ENCODE measurements at places on chromosomes 1 and 21.
A peak's percentile ranks its signal among the peaks of the same experiment; 100 is the strongest.

DNA sequence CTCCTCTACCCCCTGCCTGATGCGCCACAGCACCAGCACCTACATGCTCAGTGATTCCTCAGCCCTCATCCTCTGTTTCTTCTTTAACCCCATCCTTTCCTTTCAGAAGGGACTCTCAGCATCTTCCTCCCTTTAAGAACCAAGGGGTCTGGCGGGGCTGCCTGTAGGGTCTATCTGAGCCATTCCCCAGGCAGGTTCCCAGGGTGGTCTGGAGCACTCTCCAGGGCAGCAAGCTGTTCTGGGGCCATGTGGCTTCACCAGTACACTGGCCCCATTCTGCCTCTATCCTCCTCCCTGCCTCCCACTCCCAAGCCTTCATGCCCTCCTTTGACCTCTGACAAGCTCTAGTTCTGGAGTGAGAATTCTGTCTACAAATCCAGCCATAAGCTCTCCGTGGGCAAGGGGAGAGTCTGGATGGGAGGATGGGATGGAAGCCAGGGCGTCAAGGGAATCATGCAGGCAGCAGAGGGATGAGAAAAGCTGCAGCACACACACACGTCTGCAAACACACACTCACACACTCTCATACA, 10.4 kb downstream of the BATF3 start:
- no peak for DNase-seq

DNA sequence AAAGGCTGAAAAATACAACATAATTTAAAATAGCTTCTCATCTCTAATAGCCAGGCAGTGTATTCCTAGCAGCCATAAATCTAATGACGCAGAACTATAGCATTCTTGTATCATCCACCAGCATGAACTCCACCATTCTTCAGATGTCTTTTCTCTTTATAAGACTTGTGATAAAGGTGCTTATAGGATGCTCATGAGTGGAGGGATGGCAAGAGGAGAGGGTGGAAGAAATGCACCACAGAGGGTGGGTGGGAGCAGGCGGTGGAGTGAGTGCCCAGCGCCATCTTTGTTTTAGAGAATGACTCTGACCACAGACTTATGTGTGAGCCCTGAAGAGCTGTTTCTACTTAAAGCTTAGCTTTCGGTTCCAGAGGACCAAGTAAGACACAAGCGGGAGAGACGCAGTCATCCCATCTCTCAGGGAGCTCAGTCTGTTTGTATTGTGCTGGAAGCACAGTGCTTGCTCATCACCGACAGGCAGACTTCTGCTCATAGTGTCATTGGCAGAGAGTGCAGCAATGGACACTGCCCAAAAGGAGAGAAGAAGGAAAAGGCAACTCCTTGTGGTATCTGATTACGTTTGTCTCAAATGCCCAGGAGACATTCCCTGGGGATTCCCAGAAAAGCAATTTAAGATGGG, 65.6 kb downstream of the KCNJ15 start:
- no peak for DNase-seq

DNA sequence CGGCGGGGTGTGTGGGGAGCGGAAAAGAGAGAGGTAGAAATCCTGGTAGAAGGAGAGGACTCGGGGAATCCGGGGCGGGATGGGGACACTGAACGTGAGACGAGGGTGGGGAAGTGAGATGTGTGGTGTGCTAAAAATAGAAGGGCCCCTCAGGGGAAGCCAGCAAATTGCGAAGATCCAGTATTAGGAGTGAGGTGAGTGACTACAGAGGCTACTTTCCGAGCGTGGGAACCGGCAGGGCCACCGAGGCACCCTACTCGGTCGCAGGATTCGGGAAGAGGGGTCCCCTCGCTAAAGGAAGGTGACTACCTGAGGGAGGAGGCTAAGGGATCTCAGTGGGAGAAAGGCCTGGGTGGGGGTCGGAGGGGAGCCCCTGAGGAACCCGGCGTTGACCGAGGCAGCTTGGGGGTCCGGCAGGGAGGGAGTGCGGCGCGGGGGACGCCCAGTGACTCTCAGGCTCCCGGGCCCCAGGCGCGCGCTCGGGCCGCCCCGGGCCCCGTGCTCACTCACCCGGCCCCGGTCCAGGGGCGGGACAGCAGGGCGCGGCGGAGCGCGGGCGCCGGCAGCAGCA, 318 bp downstream of the ALDH4A1 start:
- DNase-seq: no peak

- DNase-seq: no peak
These were observed 42.1 kb downstream of the TMCO4 start for GRCh38 chr1:19757641-19758040.

DNA sequence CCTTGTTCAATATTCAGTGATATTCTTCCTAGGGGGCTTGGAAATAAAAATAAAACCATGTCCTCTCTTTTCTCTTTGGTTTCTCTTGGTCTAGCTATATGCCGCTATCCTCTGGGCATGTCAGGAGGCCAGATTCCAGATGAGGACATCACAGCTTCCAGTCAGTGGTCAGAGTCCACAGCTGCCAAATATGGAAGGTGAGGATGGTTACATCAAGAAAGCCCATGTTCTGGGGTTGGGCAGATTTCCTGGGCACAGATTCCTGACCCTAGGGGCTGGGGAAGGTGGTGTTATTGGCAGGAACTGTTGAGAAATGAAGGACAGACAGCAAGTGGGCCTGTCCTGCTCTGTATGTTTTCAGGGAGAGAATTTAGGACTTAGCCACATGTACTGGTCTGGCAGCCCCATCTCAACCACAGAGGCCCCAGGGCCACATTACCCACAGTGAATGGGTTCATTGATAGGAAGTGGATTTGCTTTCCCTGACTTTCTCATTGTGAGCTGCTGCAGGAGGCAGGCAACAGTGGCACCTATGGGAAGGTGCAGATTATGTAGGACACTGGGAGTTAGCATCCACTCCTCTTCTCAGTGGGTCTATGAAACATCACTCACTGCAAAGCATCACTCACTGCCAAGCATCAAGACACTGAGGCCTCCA, 37.4 kb upstream of the HSD17B7 start:
- DNase-seq: no peak

- DNase-seq: peak; percentile 81
These were observed 54.9 kb upstream of the DNAJC6 start for GRCh38 chr1:65254320-65255034.

GRCh38 chr1:8015809-8016165, 10.3 kb downstream of the ERRFI1 start:
- no peak for DNase-seq

DNA sequence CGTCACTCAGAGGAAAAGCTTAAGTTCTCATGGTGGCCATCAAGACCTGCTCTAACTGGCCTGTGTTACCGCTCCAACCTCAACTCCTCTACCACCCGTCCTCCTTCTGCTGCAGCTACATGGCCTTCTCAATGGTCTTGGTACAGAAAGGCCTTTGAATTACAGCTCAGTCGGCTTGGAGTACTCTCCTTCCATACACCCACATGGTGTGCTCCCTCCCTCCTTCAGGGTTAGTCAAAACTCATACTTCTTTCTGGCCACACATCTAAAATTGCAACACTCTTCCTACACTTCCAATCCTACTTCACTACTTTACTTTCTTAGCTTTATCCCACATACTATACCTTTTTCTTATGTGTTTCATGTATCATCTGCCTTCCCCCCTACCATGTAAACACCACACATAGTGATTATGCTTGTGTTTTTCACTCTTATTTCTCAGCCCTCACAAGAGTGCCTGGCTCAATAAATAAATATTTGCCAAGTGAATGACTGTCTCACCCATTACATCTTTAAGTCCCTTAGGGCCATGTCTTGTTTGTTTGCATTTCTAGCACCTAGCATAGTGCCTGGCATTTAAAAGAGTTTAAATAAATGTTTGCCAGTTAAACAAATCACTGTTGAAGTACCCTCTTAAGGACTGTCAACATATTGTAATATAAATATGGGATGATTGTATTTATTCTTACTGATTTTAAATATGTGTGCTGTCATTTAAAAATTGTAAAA, 37.6 kb upstream of the HMCN1 start:
- no peak for DNase-seq

DNA sequence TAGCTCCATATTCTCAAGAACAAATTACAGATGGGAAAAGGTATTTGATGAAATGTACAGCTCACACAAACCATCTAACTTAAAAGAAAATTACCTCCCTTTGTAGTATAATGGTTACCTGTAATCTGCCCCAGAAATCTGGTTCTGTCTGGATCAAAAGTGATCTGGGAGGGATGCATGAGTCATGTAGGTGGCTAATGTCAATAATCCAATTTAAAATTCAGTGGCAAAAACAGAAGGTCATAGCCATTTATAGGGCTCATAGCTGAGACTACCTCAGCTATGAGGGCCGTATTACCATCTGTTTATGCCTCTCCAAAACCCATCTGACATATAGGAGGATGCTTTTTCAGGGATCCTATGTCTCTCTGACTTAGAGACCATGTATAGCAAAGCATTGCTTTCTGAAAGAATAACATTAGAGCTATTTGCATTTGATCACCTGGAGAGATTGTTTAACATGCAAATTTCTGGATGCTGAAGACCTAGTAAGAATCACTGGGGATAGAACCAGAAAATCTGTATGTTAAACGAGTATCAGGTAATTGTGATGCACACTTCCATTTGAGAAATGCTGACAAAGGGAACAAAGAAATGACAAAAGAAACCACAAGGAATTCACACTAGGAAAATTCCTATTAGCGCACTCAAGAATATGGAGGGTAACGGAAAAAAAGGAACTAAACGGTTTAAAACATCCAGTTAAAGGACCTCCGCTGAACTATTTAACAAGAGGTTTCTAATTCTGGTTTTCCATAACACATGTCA, 17.6 kb downstream of the PAXBP1 start:
- DNase-seq: no peak

DNA sequence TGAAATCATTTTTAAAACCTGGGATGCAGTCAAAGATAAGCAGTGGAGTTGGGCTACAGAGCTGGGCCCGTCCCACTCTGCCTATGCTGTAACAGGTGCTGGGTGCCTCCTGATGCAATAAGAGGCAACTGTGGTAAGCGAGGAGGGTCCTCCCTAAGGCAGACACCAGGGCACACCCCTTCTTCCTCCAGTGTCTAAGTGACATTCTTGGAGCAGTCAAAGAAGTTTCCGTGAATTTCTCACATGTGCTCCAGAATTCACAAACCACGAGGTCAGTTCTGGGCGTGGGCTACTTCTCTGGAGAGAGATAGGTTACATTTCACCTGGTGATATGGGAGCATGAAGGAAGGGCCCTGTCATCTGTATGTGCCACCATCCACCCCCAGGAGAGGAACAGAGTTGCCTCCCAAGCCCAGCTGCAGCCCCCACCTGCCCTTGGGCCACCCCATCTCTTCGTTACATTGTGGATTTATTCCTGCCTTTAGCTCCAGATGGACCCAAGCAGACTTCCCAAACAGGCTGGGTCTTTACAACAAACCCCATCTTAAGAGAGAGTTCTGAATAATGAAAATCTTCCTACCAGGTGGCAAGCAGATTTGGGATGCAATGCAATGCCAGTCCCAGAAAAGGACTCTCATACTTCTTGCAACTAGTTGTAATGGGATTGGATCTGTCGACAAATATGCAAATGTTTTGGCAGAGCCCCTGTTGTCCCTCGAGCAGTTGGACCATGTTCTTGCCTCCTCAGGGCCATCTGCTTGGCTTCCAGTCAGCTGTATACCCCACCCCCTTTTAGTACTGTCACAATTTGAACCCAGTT, 82.5 kb upstream of the CNTN2 start:
- no peak for DNase-seq

DNA sequence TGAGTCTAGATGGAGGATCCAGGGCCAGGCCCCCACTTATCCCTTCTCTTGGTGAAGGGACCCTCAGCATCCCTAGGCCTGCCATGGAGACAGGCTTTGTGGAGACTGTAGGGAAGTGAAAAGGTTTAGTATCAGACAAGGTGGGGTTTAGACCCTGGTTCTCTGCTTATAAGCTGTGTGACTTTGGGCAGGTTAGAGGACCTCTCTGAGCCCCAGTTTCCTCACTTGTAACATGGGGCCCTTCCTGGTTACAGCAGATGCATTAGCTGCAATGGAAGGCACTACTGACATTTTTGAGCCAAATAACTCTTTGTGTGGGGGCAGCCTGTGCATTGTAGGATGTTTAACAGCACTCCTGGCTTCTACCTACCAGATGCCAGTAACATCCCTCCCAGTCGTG, 22.7 kb downstream of the PADI2 start:
- DNase-seq: no peak

DNA sequence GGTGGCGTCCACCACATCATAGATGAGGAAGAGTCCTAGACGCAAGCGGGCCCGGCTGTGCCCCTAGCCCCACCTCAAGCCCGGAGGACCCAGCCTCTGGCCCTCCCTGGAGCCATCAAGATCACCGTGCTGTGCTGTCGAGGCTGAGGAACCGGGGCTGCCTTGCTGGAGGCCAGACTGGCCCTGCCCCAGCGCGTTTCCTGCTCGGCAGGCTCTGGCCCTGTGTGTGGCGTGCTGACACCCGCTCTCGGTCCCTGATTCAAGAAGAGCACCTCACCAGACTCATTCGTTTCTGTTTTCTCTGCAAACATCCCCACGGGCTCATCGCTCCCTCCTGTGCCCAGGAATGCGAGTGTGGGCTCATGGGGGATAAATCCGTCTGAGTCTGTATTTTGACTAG, 51.1 kb downstream of the GLIS1 start:
- DNase-seq: no peak

- DNase-seq: no peak
These were observed 163.0 kb upstream of the IGSF21 start for GRCh38 chr1:17944646-17945045.

GRCh38 chr1:21366288-21366687, 73.6 kb upstream of the NBPF3 start:
- no peak for DNase-seq

DNA sequence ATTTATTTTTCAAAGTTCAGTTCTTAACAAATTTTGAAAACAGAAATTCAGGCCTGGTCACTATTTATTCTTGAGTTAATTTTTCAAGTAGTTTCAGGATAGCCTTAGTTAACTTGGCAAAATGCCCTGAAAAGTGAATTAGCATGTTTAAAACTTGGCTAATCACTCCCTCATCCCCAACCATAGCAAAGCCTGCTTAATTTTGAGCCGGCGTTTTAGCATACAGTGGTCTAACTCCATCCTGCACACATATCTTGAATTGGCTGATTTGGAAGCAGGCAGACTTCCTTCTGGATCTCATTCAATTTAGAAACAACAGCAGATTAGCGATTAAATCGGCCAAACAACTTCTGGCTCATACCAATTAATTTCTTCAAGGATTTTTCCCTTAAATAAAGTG, 439.2 kb downstream of the PTBP2 start:
- DNase-seq: no peak

GRCh38 chr1:2135441-2135841, 59.1 kb downstream of the FAAP20 start:
- DNase-seq: no peak

GRCh38 chr1:158583962-158584361, 4.3 kb upstream of the OR10X1 start:
- no peak for DNase-seq

DNA sequence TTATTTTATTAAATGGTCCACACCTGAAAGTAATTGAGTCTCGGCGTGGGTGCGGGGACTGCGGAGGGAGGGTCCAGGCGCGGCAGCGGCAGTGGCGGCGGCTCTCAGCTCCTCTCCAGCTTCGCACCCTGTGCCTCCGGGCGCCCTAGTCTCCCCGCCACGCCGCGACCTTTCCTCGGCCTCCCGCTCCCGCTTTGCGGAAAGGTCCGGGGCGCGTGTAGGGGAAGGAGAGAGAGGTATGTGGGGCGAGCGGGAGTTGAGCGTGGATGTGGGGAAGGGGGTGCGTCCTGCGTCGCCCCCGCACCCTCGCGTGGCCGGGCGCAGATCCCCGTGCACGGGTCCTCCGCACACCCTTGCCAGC, 13.4 kb upstream of the ALX3 start:
- no peak for DNase-seq
